Memory B cell (primary cell): ENCODE measurements at places on chromosomes 1 and 21.

- no peak for DNase-seq
Observed at GRCh38 chr1:167227934-167228378, 7.3 kb downstream of the POU2F1 start.

GRCh38 chr1:211735208-211736170 is 60.1 kb upstream of the NEK2 start:
- DNase-seq, result no peak

DNA sequence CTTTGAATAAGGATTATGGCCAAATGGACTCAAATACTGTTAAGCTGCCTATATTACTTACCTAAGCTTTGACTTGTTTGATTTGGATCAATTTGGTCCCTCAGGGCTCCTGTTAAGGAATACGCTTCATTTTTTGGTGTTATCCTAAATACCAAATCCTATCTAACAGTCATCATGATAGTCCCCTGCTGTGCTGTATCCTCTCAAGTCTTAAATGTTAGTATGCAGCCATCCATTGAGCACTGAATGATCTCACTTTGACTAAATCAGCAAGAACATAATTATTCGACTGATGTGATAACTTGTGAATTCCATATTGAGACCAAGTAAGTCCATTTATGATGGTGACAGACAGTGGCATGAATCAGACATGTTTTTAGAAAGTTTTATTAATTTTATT is 53.1 kb upstream of the ATF3 start:
- no peak for DNase-seq

DNA sequence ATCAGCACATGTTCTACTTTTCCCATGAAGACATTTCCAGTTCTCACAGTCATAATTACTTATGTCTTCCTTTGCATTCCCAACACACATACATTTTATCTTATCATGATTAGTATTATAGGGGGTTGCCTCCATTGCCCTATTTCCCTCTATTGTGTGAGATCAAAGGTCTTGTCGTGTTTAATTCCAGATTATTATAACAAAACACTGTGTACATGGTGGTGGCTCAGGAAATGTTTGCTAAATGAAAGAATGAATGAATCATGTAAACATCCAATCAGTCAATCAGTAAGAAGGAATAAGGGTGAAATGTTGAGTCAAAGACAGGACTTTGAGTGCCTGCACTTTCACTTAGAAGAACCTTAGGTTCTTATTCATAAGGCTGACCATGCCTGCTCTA is 376.0 kb downstream of the SMYD3 start:
- DNase-seq, result no peak

GRCh38 chr1:244329591-244330317 is 122.0 kb downstream of the ADSS2 start:
- no peak for DNase-seq

- no peak for DNase-seq
Observed at GRCh38 chr1:120133228-120133927, 42.9 kb downstream of the SEC22B start.

DNA sequence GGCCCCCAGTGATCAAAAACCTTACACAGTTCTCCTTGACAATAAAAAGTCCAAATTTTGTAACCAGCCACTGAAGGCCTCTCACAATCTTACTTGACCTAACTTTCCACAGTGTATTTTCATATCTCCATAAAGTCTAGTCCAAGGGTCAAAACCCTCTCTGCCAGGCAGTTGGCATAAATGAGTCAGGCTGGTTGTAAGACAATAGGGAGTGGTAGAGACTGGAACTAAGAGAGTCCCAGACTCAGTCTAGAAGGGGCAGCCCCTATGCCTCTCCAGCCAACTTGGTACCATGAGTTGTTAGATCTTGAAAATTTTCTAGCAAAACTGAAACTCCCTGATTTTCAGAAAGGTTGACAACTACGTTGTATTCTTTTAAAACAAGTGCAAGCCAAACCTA is 21.0 kb downstream of the KIF21B start:
- no peak for DNase-seq

- no peak for DNase-seq
Observed at GRCh38 chr1:23895082-23895481, 18.1 kb downstream of the CNR2 start.
